ENCODE measurements at places on chromosomes 11 and 22.

DNA sequence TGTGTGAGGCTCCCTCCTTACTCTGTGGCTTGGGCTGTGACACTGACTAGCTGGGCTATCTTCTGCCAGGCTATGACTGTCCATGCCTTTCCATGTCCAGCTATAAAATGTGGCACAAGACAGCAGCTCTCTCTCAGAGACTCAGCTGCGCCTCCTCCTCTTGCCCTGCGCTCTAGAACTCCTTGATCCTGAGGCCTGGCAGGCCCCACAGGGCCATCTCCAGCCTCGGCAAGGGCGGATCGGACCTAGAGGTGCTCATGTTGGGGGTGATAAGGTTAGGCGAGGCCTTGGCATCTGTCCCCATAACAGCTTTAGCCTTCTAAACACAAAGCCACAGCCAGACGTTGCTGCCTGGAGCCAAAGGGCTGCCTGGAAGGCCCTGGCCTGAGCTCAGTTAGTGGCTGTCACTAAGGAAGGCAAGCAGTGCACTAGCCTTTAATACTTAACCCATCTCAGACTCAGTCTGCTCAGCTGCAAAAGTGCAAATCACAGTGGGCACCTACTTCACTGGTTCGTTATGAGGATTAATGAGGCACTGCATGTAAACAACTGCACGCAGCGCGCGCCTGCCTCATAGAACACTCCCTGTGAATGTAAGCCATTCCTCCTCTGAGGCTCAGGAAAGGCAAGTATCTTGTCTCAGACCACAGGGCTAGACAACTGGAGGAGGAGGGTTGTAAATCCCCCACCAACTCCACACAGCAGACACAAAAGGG lies 1.2 kb downstream of the GUCD1 start:
- no peak for DNase-seq

DNA sequence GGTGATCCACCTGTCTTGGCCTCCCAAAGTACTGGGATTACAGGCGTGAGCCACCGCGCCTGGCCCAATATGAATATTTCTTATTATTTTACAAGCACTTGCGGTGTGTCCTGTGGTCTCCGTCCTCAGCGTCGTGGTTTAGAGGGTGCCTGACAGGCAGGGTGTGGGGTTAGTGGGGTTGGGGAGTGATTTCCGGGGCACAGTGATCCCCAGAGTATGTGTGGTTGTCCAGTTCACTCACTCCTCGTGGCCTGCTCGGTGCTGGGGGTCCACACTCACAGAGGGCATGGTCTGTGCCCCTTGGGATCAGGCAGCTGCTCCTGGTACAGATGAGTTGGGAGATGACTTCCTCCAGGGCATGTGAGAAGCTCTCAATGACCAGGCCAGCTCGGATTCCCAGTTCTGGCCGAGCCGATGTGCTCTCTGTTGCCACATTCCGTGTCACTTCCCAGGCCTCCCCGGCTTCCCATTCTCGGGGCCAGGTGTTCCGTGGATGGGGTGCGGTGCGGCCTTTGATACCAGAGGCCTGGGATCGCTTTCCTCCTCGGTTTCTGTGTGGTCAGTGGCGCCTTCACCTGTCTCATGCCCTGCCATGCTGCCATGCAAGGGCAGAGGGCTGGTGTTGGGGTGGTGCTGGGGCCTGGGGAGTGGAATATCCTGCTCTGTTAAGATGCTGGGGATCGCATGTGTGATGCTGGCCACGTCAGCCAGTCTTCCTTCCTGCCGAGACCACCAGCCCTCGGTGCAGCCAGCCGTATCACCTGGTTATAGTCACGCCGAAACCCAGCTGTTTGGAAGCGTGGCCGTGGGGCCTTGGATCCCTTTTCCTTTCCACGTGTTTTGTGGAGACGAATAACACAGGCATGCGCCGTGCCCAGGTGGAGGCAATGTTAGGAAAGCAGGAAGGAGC lies 39.6 kb downstream of the PARVB start:
- DNase-seq: no peak

- no peak for DNase-seq
These were observed 49.6 kb upstream of the SLC35C1 start for GRCh38 chr11:45755281-45755859.

GRCh38 chr22:35542157-35542938 lies 1.7 kb downstream of the RASD2 start:
- DNase-seq: no peak

GRCh38 chr22:46390652-46391301 lies 55.3 kb downstream of the TRMU start:
- DNase-seq: no peak

DNA sequence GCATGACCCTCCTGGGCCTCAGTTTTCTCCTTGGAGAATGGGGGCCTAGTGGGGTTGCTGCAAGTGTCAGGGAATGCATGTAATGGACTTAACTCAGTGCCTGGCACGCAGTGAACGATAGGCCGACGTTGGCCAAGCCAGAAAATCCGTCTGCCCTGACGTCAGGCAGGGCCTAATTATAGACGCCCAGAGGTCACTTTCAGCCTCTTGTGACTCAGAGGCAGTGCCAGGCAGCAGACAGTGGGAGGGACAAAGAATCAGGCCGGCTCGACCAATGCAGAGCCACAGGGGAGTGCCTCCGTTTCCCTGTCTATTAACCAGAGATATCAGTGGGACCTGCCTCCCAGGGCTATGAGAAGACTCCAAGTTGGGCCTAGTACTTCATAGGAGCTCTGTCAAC lies 115.0 kb downstream of the MN1 start:
- DNase-seq: no peak

DNA sequence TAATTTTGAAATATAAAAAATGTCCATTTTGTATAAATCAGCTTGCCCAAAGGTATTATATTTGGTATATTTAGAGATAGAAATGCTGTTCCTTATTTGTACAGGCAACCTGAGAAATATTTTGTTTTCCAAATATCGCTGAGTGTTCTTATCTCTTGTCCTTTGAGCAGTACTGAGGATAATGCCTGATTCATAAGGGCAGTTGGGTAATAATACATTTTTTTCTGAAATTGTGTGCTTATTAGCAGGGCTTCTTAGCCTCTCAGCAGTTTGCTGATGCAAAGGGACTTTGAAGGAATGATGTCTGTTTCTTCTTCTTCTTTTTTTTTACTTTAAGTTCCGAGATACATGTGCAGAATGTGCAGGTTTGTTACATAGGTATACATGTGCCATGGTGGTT lies 69.1 kb downstream of the LDLRAD3 start:
- no peak for DNase-seq

GRCh38 chr11:76604626-76605241 lies 65.8 kb downstream of the LRRC32 start:
- no peak for DNase-seq

DNA sequence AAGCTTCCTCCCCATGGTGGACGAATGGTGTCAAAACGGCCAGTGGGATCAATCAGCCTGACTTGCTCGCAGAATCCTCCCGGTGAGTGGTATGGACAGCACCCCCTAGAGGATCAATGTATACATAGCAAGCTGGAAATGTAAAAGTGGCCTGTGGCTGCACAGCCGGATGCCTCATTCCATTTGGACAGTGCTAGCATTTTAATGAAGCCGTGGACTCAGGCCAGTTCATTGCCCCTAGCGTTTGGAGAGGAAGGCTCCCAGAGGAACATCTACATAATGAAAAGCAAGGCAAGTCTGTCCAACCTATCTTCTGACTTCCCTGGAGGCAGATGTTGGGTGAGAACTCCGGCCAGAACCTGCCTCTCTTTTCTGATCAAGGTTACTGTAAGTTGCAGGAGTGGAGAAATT lies 942.3 kb downstream of the NTM start:
- peak; percentile 29 for DNase-seq

DNA sequence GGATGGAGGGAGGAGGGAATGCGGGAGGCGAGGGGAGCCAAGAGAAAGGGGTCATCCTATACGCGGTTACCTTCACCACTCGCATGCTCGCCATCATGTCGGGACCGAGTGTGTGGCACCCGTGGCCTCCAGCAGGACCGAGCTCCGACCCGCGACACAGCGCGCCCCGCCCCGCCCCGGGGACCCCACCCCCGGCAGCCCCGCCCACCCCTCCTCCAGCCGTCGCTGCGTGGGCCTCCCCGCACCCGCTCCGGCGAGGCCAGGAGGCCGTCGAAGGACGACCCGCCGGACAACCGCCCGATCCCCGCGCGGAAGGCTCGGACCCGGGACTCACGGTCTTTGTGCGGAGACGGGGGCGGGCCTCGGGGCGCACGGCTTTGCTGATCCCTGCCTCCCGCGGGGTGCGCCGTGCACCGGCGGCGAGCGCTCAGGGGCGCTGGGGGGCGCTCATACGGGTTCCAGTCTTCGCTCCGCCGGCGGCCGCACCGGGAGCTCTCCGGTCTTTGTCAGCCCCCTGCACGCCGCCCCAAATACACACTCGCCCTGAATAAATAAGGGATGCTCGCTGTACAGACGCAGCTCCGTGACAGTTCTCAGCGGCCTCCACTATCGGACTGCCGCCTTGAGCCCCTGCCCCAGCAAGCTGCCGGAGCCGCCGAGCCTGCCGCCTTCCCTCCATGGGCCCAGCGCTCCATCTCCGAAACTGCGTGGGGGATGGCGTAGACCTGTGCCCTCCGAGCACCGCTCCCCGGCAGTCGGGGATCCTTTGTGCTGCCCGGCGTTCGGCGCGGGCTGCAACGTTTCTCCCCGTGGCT lies at the start of gene UBE2L6:
Gene UBE2L6 (minus strand): TSS at position 158 of the 815 bp plus-strand sequence. CDS start 61 bp downstream, at position 97.
- DNase-seq: peak; percentile 66

DNA sequence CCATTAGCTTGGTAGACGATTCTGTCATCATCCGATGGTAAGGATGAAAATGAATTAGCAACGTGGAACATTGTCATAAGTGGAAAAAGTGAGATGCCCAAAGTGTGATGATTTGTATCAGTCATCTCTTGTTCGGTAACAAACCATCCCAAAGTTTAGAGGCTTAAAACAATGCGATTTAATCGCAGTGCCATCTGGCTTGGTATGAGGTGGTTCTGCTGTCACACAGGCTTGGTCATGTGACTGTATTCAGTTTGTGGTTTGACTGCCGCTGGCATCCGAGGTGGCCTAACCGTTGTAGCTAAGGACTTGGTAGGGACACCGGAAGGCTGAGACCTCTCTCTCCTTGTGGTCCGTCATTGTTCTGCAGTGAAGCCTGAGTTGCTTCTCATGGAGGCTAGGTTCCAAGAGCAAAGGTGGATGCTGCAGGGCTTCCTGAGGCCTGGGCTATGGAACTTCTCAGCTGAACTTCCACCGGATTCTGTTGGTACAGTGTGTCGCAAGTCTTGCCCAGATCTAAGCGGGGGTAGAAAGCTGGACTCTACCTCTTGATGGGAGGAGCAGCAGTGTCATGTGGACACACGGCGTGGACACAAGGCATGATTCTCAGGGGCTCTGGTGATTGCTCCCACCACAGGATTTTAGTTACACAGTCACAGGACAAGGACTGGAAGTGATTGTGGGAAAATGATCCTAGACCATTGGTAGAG lies 36.3 kb downstream of the BCR start:
- peak; percentile 89 for DNase-seq

GRCh38 chr22:36086170-36086490 lies 57.5 kb upstream of the RBFOX2 start:
- DNase-seq: no peak

- DNase-seq: no peak
These were observed 53.1 kb upstream of the SLC22A12 start for GRCh38 chr11:64537876-64538275.

- no peak for DNase-seq
These were observed 123.4 kb downstream of the CTTN start for GRCh38 chr11:70521475-70522308.

- no peak for DNase-seq
These were observed 6.9 kb upstream of the PSMC3 start for GRCh38 chr11:47433157-47433556.

DNA sequence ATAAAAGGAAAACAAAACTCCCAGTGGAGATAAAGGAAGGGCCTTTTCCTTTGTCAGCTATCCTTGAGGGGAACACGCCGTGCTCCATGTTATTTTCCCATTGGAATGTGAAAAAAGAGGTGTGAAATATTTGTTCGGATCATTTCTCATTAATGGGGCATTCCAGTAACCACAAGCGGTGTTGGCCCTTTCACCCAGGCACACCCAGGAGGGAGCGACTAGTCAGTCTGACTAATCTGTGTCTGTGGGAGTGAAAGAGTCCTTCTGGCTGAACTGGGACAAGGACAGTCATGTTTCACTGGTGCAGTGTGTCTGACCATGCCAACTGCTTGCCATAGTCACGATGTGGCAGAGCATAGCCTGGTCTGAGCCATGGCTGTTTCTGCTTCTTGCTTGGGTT lies 13.0 kb upstream of the MYEOV start:
- no peak for DNase-seq

GRCh38 chr22:18042685-18043084 lies 18.3 kb upstream of the MICAL3 start:
- DNase-seq: no peak

DNA sequence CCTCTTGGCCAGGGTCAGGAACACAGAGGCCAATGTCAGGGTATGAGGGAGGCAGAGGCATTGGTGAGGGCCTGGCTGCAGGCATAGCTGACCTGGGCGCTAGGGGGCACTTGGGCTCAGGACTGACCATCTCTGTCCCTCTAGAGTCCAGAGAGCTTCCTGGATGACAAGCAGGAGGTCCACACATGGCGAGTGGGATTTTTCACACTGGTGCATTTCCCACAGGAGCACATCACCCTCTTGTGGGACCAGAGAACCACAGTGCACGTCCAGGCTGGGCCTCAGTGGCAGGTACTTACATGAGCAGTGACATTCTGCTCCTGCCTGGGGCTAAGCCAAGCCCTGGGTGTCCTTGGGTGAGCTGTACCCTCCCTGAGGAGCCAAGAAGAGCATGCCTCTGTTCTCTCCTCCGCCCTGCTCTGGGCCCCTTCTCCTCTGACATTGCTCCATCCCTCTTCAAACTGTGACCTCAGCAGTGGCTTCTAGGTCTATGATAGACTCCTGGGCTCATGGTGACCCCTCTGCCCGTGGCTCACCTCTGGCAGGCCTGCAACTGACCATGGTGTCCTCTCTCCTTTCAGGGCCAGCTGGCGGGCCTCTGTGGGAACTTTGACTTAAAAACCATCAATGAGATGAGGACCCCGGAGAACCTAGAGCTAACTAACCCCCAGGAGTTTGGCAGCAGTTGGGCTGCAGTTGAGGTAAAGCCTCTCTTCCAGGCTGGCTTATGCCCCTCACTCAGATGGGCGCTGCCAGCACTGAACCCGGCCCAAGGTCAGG lies 46.6 kb downstream of the OTOG start:
- no peak for DNase-seq

- DNase-seq: no peak
These were observed 23.7 kb upstream of the ARFGAP3 start for GRCh38 chr22:42880815-42881214.

DNA sequence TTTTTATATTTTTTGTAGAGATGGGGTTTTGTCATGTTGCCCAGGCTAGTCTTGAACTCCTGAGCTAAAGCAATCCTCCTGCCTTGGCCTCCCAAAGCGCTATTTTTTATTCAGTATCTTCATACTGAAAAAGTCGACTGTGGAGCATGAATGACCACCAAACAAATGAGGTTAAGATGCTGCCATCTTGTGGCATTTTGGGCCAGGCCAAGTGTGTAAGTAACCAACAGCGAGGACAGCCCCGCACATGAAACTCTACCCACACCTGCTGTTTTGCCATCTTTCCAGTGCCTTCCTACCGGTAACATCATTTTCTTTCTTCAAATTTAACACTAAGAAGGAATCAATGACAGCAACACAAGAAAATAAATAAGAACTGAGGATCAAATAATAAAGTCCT lies 32.2 kb upstream of the AQP11 start:
- no peak for DNase-seq
